ENCODE measurements at places on chromosomes 5 and 9. TPM values are rescaled to one million over a fixed set of nuclear protein-coding genes. Genes with fewer than 3 reads are reported as not detected.

DNA sequence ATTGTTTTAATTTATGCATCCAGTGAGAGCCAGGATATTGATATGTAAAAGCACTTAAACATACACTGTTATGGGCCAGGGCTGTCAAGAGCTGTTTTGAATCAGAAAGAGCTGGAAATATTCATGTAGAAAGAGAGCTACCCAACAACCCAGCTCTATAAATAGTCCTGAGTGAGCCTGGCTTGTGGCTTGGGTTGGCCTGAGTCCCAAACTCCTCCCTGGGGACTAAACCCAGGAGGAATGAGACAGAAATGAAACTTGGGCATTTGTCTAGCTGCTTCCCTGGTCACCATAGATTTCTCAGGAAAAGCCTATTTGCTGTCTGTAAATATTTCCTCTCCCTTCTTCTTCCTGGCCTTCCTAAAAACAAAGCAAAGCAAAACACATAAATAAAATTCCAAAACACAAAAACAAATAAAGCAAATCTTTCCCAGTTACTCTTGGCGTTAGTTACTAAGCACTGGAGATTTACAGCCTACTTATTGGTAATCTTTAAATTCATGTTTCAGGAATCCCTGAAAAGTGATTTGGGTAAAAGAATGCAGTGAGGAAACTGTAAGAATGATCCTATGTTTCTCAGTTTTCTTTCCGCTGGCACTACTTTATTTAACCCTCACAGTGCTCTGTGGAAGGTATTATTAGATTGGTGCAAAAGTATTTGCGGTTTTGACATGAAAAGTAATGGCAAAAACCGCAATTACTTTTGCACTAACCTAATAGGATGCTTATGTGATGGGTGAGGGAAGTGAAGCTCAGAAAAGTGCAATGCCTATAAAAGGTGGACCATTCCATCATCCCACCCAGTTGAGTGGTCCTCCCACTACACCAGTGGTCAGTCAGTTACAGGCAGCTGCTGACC lies 111.8 kb downstream of the CARTPT start:
- no peaks in the 10 kb centered on the region for H3K27me3 ChIP-seq
- no peak overlapping the region for H3K4me3 ChIP-seq
- no peak for DNase-seq
- H3K36me3 ChIP-seq = peaks cover 9% of the 10 kb centered on the region
- no peak overlapping the region for H3K27ac ChIP-seq
- no peaks in the 10 kb centered on the region for H3K4me1 ChIP-seq

DNA sequence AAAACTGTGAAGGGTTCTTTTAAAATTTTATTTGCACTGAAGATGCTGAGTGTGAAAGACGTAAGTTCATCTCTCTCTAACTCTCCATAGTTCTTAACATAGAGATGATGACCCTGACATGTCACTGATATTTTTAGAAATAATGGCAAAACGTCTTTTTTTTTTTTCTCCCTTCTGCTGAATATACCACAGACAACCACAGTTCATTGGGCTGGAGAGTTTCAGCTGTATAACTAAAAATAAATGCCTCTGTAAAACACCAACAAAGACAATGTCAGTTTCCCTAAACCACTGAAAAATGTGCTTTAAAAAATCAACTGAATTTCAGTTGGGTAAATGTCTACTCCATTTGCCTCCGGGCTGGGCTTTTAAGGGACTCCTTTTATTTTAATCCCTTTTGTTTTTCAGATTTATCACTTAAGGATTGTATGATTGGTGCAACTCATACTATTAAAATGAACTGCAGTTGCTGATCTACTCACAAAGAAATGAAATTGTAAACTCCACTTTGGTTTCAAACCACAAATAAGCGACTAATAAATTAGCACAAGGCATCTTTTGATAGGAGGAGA lies 830.9 kb upstream of the WWC1 start:
- H3K4me1 ChIP-seq = no peaks in the 10 kb centered on the region
- H3K27me3 ChIP-seq = no peaks in the 10 kb centered on the region
- no peak overlapping the region for H3K4me3 ChIP-seq
- H3K27ac ChIP-seq = no peak overlapping the region

The PCDHGA9 gene
- 0.10 TPM for total RNA-seq

DNA sequence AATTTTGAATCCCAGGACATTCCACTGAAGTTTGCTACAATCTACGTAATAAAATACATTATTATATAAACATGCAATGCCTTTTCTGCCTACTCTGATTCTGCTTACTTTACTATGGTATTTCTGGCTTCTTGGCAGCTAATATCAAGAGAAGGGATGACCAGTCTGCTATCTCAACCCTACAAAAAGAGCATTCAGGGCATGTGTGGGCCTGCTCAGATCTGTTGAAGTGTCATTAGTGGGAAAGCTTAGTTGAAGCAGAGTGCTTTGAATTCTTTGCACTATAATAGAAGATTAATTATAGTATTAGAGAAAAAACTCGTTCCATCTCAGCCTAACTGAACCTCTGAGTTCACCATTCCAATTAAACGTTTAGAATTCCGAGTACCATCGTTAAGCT lies 339.5 kb upstream of the ISL1 start:
- no peak overlapping the region for H3K4me3 ChIP-seq
- no peak for DNase-seq
- H3K36me3 ChIP-seq = no peaks in the 10 kb centered on the region
- no peak overlapping the region for H3K27ac ChIP-seq

The TAF11L14 gene
- not detected for total RNA-seq

- peaks cover 3% of the 10 kb centered on the region for H3K36me3 ChIP-seq
- no peak overlapping the region for H3K4me3 ChIP-seq
- DNase-seq = no peak
- peaks cover 64% of the 10 kb centered on the region for H3K4me1 ChIP-seq
- H3K27me3 ChIP-seq = no peaks in the 10 kb centered on the region
- no peak overlapping the region for H3K27ac ChIP-seq
These were observed 43.7 kb downstream of the STK10 start for GRCh38 chr5:172144291-172144815.

DNA sequence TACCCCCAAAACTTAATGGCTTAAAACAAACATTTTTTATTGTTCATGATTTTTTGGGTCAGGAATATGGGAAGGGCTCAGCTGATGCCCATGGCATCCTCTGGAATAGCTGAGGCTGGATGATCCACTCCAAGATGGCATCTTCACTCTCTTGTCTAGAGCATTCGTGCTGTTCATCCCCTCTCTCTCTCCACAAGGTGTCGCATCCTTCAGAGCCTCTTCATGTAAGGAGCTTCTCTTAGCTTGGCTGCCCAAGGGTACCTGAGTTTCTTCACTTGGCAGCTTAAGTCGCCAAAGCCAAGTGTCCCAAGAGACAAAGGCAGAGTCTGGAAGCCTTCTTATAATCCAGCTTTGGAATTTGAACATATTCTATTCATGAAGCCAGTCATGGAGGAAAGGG lies 294.7 kb downstream of the CHSY3 start:
- peaks cover 11% of the 10 kb centered on the region for H3K27me3 ChIP-seq
- H3K4me1 ChIP-seq = no peaks in the 10 kb centered on the region
- H3K36me3 ChIP-seq = no peaks in the 10 kb centered on the region
- DNase-seq = no peak
- no peak overlapping the region for H3K4me3 ChIP-seq

The HAVCR2 gene
- 19.7 TPM for total RNA-seq

The CDKN2A gene
- 5.0 TPM for total RNA-seq

- peaks cover 21% of the 10 kb centered on the region for H3K4me1 ChIP-seq
- H3K27ac ChIP-seq = no peak overlapping the region
- no peak for DNase-seq
- no peaks in the 10 kb centered on the region for H3K27me3 ChIP-seq
These were observed 22.6 kb downstream of the DOCK8 start for GRCh38 chr9:237141-237857.

DNA sequence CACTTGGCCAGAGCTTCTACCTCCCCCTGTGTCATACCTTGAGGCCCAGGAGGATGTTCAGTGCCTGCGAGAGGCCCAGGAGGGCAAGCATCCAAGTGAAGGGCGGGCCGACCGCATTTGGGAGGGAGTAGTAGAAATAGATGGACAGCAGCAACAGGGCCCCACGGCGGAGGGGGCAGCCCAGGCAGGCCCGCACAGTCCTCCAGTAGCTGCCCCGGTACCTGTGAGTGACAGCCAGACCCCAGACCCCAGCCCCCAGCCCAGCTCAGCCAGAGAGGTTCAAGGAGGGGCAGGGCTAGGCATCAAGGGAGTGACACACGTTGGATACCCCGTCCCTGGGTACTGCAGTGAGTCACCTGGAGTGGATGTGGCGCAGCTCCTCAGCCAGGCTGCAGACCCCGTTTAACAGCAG lies 1.4 kb downstream of the STING1 start:
- no peaks in the 10 kb centered on the region for H3K27me3 ChIP-seq
- H3K4me1 ChIP-seq = peaks cover 50% of the 10 kb centered on the region
- peak overlapping the region; percentile 98 for H3K27ac ChIP-seq
- peaks cover 20% of the 10 kb centered on the region for H3K36me3 ChIP-seq
- DNase-seq = no peak

DNA sequence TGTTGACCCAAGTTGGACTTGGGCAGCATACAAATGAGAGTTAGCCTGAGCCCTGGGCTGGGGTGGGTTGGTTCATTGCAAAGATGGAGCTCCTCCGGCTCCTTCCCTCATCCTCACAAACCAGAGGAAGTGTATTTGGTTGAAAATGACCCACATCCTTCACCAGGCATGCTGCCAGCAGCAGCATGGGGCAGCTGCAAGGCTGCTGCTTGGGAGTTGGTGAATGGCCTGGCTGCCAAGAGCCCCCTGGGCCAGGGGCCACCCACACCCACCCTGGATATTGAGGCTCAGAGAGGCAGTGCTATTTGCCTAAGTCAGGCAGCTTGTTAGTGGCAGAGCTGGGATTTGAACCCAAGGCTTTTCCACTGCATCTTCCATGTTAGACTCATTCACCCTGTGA lies 29.5 kb downstream of the PPARGC1B start:
- H3K36me3 ChIP-seq = no peaks in the 10 kb centered on the region
- no peaks in the 10 kb centered on the region for H3K27me3 ChIP-seq
- no peak for DNase-seq
- no peaks in the 10 kb centered on the region for H3K4me1 ChIP-seq
- H3K4me3 ChIP-seq = no peak overlapping the region

The TSLP gene
- total RNA-seq = 3.7 TPM

DNA sequence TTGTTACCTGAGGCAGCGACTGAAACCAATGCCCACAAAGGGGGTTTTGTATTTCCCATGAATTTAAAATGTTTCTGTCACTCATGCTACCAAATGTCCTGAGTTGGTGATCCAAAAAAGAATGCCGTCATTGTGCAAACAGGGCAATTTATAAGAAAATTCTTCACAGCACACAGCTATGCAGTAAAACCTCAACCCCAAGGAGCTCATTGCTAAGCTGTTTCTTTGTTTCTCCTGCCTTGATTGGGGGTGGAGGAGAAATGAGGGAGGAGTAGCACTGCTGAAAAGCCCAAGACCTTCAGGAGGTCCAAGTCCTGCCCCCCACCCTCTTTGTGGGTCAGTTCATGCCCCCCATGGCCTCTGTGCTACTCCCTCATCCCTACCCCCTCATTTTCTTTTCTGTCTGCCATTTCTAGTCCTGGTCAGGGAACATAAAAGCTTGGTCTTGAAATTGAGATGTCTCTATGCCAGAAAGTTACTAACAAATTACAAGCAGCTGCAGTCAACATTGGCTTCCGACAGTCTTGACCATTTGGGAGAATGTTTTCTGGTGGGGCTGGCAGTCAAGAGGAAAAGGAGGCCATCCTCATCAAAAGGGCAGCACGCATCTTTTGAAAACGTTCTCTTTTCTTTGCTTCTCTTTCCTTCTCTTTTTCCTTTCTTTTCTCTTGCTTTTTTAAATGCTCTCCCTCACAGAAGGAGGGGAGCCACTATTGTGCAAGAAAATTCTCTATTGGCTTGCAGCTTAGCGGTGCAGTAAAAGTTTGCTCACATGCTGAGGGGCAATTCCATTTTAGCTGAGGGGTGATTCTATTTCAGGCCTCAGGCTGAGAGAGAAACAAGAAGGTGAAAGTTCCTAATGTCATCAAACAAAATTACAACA lies 133.3 kb downstream of the GCNT1 start:
- no peak overlapping the region for H3K27ac ChIP-seq
- DNase-seq = no peak

GRCh38 chr5:130978475-130978874 lies 186.6 kb downstream of the HINT1 start:
- H3K4me1 ChIP-seq = no peaks in the 10 kb centered on the region
- no peaks in the 10 kb centered on the region for H3K36me3 ChIP-seq
- H3K27me3 ChIP-seq = peaks cover 17% of the 10 kb centered on the region
- no peak overlapping the region for H3K4me3 ChIP-seq
- no peak overlapping the region for H3K27ac ChIP-seq

DNA sequence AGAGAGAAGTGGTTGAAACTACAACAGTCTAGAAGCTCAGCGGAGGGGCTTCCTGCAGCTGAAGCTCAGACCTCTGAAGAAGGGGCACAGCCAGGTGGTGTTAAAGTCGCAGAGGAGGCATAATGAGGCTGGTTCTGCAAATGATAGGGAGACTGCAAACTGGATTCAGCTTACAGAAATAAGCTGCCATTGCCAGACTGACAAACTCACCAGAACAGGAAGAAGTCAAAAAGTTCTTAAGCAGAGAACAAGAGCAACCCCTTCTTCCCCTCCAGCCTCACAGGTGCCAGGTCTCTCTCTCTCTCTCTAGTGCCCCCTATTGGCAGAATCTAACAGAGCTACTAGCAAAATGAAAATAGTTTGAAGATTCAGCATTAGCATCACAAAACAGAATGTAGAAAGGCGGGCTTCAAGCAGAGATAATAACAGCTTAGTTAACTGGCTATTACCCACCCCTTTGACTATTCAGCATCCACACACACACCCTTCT lies 76.7 kb downstream of the GRAMD2B start:
- DNase-seq = peak; percentile 45
- H3K4me1 ChIP-seq = peaks cover 10% of the 10 kb centered on the region
- H3K36me3 ChIP-seq = no peaks in the 10 kb centered on the region
- no peak overlapping the region for H3K4me3 ChIP-seq
- no peaks in the 10 kb centered on the region for H3K27me3 ChIP-seq

- no peak for DNase-seq
- H3K36me3 ChIP-seq = peaks cover 2% of the 10 kb centered on the region
- no peak overlapping the region for H3K27ac ChIP-seq
- H3K4me1 ChIP-seq = peaks cover 21% of the 10 kb centered on the region
These were observed 56.6 kb downstream of the WHRN start for GRCh38 chr9:114448706-114449105.

GRCh38 chr9:131534721-131535237 lies 3.7 kb upstream of the UCK1 start:
- H3K27ac ChIP-seq = no peak overlapping the region
- DNase-seq = no peak
- no peak overlapping the region for H3K4me3 ChIP-seq

- no peak overlapping the region for H3K4me3 ChIP-seq
- no peaks in the 10 kb centered on the region for H3K27me3 ChIP-seq
- H3K27ac ChIP-seq = no peak overlapping the region
- H3K4me1 ChIP-seq = peaks cover 23% of the 10 kb centered on the region
- no peak for DNase-seq
- no peaks in the 10 kb centered on the region for H3K36me3 ChIP-seq
These were observed 11.2 kb upstream of the EGR1 start for GRCh38 chr5:138454121-138454520.

The PGM5 gene
- not detected for total RNA-seq

Measured in activated T-cell treated with anti-CD3 and anti-CD28 coated beads, Interleukin-2, amount 50 U/mL, for 72 hours (primary cell).